ENCODE measurements at places on chromosomes 6 and 20. TPM values are rescaled to one million over a fixed set of nuclear protein-coding genes. Genes with fewer than 3 reads are reported as not detected.

PLTP gene
- total RNA-seq: 63.6 TPM

DNA sequence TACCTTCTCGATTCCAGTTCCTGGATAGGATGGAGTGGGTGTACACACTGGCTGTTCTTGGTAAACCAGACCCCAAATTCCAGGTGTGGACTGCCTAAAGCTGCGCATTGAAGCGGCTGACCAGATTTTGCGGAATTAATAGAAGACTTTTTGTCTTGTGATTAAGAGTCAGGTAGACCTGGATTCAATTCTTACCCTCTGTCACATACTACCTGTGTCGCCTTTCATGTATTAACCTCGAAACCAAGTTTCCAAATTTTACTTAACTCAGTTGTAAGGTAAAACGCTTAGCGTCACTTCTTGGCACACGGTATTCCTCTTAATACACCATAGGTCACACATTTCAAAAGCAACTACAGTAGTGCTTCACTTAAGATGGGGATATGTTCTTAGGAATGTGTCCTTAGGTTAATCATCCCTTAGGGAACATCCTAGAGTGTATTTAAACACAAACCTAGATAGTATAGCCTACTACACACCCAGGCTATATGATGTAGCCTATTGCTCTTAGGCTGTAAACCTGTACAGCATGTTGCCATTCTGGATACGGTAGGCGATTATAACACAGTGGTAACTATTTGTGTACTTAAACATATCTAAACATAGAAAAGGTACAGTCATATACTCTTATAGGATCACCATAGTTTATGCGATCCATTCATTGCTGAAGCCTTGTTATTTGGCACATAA is 733 bp upstream of the GOPC start:
- peak overlapping the region; percentile 96 for H3K27ac ChIP-seq
- H3K4me1 ChIP-seq: peaks cover 17% of the 10 kb centered on the region
- no peak for DNase-seq
- no peaks in the 10 kb centered on the region for H3K27me3 ChIP-seq

DNA sequence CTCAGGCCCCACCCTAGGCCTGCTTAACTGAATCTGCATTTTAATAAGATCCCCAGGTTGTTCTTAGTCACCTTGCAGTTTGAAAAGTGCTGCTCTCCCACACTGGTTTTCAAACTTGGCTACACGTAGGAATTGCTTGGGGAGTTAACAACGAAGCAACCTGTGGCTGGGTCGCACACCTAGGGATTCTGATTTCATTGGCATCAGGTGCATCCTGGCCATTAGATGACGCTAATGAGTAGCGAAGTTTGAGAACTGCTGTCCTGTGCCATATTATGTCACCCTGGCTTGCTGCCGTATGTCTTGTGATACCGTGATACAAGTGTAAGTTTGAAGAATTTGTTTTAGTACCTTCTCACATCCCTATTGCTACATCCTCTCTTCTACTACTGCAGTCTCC is 28.2 kb upstream of the FUCA2 start:
- H3K4me1 ChIP-seq: peaks cover 3% of the 10 kb centered on the region
- H3K4me3 ChIP-seq: no peak overlapping the region
- DNase-seq: no peak
- no peak overlapping the region for H3K27ac ChIP-seq
- H3K27me3 ChIP-seq: no peaks in the 10 kb centered on the region
- no peaks in the 10 kb centered on the region for H3K36me3 ChIP-seq

DNA sequence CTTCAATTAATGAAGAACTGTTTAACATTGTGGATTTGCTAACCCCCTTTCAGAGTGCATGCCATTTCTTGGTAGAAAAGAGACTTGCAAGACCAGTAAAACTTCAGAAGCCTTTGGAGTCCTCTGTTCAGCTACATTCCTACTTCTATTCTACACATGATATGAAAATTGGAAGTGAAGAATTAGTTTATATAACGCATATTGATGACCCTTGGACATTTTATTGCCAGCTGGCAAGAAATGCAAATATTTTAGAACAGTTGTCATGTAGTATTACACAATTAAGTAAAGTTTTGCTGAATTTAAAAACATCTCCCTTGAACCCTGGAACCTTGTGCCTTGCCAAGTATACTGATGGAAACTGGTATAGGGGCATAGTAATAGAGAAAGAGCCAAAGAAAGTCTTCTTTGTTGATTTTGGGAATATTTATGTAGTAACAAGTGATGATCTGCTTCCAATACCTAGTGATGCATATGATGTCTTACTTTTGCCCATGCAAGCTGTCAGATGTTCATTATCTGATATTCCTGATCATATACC is 3.3 kb downstream of the TDRD6 start:
- H3K27ac ChIP-seq: no peak overlapping the region
- no peaks in the 10 kb centered on the region for H3K36me3 ChIP-seq
- H3K27me3 ChIP-seq: no peaks in the 10 kb centered on the region
- H3K4me3 ChIP-seq: no peak overlapping the region
- DNase-seq: peak; percentile 65

- no peaks in the 10 kb centered on the region for H3K36me3 ChIP-seq
- no peak for DNase-seq
- no peaks in the 10 kb centered on the region for H3K27me3 ChIP-seq
Observed at GRCh38 chr20:1876975-1877608, 18.1 kb upstream of the SIRPA start.

GRCh38 chr6:150681578-150682395 is 82.1 kb downstream of the PLEKHG1 start:
- no peak for DNase-seq
- peak overlapping the region; percentile 91 for H3K27ac ChIP-seq
- no peak overlapping the region for H3K4me3 ChIP-seq
- peaks cover 5% of the 10 kb centered on the region for H3K4me1 ChIP-seq
- H3K27me3 ChIP-seq: no peaks in the 10 kb centered on the region

DNA sequence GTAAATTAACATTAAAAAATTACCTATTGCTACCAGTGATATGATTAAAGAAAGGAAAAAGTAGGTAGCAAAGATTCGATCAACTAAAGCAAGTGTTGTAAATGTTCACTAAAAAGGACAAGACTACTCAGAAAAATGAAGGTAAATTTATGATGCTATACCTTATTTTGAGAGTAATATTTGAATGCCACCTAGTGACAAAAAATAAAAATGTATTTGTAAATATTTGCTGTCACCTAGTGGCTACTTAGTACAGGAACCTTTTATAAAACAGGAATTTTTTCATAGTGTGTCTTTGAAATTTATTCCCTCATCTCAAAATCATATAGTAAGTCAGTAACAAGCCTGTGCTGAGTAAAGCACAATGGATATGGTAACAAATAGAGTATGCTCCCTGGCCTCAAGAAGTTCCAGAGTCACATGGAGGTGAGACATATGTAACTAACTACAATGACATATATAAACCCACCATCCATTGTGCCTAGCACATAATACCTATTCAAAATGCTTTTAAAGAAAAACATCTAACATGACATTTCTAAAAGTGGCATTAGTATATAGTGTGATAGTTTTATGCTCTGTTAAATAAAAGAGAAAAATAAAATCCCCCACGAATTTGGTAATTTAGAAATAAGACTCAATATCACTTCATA is 193.1 kb upstream of the SIM1 start:
- H3K4me1 ChIP-seq: no peaks in the 10 kb centered on the region
- DNase-seq: peak; percentile 21
- no peak overlapping the region for H3K27ac ChIP-seq
- H3K27me3 ChIP-seq: no peaks in the 10 kb centered on the region
- no peak overlapping the region for H3K4me3 ChIP-seq

GRCh38 chr20:9276966-9277468 is 208.1 kb downstream of the PLCB4 start:
- H3K27me3 ChIP-seq: no peaks in the 10 kb centered on the region
- peaks cover 1% of the 10 kb centered on the region for H3K4me1 ChIP-seq
- H3K27ac ChIP-seq: no peak overlapping the region
- H3K36me3 ChIP-seq: no peaks in the 10 kb centered on the region

- H3K4me3 ChIP-seq: no peak overlapping the region
- no peak overlapping the region for H3K27ac ChIP-seq
- H3K36me3 ChIP-seq: no peaks in the 10 kb centered on the region
- DNase-seq: no peak
- H3K27me3 ChIP-seq: no peaks in the 10 kb centered on the region
Observed at GRCh38 chr20:11902285-11902697, 15.4 kb upstream of the BTBD3 start.

All from lung (tissue), 17 donors.